ENCODE measurements at places on chromosomes 6 and 20.

DNA sequence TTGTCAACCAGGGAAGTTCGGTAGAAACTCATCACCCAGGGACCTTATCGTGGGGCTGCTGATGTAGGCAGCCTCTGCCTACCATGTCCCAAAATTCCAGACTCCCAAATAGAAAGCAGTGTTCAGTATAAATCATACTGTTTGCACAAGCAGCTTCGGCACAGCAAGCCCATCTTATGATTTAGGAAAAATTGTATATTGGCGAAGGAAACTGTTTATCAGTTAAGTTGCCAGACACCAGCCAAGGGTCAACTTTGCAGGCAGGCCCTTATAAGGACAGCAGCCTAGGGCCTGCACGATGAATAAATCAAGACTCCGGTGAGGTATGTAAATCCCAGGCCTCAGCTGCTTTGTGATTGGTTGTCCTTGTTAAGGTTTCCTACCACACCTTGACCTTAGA lies 36.8 kb downstream of the GFOD1 start:
- DNase-seq: no peak

GRCh38 chr6:157841211-157841840 lies 18.3 kb downstream of the SNX9 start:
- DNase-seq: no peak

DNA sequence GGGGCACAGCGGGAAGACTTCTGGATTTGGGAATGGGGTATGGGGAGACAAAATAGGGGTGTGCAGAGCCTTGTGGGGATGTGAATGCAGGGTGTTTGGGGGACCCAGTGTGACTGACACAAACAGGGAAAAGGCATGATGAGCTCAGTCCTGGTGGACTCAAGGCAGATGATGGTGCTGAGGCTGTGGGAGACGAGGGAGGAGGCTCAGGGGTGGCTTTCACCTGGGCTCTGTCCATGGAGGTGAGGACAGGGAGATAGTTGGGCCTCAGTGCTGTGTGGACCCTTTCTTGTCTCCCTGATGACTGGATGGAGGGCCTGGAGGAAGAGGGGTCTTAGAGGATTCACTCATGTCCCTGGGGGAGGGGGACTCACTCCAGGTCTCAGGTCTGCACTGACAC lies 26.2 kb upstream of the MICB start:
- no peak for DNase-seq

GRCh38 chr20:44642203-44643153 lies 9.0 kb downstream of the ADA start:
- no peak for DNase-seq

- DNase-seq: no peak
These were observed 2.1 kb upstream of the HLA-DOB start for GRCh38 chr6:32818867-32819266.

GRCh38 chr6:55014321-55015088 lies 159.8 kb upstream of the HCRTR2 start:
- no peak for DNase-seq

DNA sequence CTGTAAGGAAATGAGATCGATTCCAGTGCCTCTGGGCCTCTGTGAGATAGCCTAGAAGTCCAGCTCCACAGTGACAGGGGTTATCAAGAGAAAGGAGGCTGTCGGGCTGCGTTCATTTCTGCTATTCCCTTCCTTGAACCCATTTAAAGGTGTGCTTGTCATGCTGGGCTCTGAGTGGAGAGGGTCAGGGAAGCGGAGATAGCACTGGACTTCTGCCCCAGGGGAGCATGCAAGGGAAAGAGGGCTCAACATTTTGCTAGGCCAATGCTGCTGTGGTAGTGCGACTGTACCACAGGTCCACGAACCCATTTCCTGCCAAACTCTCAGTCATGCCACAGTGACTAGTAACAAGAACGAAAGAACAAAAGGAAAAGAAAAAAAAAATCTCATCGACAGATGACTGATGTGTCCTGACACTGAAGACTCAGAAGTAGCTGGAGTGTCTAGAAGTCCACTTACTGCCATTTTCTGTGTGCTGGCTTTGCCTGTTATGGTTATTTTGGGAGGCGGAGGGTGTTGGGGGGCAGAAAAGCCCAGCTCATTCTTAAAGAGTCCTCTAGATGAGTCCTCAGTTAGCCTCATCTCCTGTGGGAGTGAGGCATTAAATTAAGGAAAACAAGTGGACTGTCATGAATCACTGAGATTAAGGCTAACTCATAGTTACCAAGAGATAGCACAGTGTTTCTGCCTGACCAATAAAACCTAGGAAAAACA lies 8.1 kb downstream of the NEDD9 start:
- DNase-seq: peak; percentile 21

- DNase-seq: no peak
These were observed 8.4 kb downstream of the OR2H2 start for GRCh38 chr6:29593199-29593855.

DNA sequence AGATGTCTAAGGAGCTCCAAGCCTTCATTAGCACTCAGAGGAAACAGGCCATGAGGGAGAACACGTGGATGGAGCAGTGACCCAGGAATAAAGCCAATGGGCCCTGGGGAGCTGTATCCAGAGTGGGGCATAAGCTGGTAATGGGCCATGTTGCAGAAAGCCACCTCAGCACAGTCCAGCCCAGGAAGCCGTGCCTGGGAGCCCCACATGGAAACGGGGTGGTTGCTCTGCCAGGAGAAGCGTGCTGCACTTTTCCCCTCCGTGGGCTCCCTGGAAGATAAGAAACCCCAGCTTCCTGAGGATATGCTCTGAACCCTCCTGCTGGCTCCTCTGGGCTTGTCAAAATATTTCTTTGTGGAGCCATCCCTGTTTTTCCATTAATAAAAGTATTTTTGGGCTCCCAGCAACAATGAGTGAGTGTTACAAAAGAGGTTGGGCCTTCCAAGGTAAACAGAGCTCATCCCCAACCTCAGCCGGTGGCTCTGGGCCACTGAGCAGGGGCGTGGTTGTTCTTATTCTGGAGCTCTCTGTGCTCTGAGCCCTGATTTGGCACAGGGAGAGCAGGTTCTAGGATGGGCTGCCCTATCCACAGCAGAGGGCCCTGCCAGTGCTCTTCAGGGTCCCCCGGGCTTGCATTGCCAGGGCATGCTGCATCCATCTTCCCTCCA lies 31.2 kb upstream of the NFATC2 start:
- no peak for DNase-seq

DNA sequence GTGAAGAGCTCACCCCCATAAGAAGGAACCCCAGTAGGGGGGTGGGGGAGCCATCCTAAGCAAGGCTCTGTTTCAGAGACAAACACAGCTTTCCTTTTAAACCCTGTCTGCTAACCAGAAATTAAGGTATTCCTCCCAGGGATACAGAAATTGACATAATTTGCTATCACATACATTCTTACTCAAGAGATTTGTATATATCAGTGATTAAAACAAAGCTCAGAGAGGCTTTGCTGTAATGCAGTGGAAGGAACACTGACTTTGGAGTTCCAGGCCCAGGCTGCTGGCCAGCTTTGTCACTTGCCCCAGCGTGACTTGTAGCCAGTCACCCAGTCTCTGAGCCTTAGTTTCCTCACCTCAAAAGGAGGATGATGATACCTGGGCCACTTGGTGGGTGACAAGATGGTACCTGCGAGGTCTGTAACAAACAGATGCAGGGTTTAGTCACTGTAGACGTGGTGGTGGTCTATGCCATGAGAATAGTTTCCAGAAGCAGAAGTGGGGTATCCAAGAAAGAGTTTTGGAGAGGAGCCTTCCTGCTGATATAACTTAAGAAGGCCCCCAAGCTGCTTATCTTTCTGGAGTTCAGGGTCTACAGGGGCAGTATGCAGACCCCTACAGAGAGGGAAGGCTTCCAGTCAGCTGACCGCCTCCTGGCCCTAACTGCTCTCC lies 3.2 kb upstream of the FOXF2 start:
- DNase-seq: no peak

GRCh38 chr6:38114976-38115625 lies 295.6 kb downstream of the ZFAND3 start:
- no peak for DNase-seq

- DNase-seq: no peak
These were observed 14.8 kb downstream of the MTHFD1L start for GRCh38 chr6:150880336-150880735.

GRCh38 chr6:108875161-108875555 lies 26.9 kb downstream of the ARMC2 start:
- no peak for DNase-seq

- DNase-seq: no peak
These were observed 167.0 kb upstream of the SASH1 start for GRCh38 chr6:148175550-148176188.

GRCh38 chr6:84674395-84674794 lies 90.0 kb downstream of the TBX18 start:
- DNase-seq: no peak

DNA sequence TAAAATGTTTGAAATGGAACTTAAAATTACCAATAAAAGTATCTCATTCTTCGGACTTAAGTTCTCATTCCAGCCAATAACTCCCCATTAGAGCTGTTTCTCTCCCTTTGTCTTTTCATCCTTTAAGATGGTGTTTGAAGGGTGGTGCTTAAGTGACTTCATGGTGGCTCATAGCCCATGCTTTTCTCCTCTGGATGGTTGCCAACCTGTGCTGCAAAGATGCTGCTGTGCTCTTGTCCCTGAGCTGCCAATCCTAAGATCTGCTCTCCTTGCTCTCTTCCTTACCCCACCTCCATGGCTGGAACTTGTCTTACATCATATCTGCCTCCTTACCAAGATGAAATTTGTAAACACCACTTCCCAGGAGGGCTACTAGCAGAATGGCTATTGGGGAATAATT lies 31.6 kb upstream of the PNRC1 start:
- no peak for DNase-seq

- DNase-seq: no peak
These were observed 19.4 kb upstream of the TULP1 start for GRCh38 chr6:35532126-35532525.

GRCh38 chr6:144036064-144036834 lies 28.2 kb upstream of the PLAGL1 start:
- DNase-seq: no peak

- DNase-seq: no peak
These were observed 76.7 kb downstream of the CEP162 start for GRCh38 chr6:84150705-84151104.

- DNase-seq: no peak
These were observed 14.0 kb downstream of the IGF2R start for GRCh38 chr6:159982731-159983506.

DNA sequence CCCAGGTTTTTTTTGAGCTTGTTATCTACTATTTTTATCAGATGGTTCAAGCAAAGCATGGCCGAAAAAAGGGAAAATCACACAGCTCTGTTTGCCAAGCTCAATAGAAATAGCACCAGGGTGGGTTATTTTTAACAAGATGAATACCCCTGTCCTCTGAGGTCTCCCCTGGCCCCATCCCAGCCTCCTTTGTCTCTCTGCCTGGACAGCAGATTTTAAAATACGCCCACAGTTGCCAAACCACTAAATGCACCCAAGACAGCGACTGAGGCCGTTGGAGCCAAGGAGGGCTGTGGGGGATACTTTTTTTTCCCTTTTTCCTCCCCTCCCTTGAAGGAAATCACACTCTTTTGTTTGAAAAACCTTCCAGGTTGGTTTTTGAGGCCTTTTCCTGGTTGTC lies 106.6 kb downstream of the VEGFA start:
- DNase-seq: no peak

- no peak for DNase-seq
These were observed 338.0 kb downstream of the ADGRB3 start for GRCh38 chr6:68973066-68973465.

DNA sequence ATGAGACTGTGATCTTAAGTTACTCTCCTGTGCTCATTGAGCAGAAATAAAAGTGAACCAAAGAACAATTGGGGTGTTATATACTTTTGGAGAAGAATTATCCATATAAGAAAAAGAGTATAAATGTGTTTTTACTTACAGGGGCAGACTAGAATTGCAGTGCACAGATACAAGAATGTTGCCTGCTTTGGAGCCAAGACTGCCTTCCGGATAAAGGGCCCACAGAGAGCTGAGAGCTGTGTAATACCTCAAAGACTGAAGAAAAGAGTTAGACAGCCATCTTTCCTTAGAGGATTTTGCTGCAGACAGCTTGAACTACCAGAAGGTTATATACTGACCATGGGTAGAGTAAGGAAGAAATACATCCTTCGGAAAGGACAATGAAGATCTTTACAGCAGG lies 1235.5 kb upstream of the CITED2 start:
- DNase-seq: no peak

GRCh38 chr6:40349123-40349900 lies 237.9 kb downstream of the LRFN2 start:
- no peak for DNase-seq

DNA sequence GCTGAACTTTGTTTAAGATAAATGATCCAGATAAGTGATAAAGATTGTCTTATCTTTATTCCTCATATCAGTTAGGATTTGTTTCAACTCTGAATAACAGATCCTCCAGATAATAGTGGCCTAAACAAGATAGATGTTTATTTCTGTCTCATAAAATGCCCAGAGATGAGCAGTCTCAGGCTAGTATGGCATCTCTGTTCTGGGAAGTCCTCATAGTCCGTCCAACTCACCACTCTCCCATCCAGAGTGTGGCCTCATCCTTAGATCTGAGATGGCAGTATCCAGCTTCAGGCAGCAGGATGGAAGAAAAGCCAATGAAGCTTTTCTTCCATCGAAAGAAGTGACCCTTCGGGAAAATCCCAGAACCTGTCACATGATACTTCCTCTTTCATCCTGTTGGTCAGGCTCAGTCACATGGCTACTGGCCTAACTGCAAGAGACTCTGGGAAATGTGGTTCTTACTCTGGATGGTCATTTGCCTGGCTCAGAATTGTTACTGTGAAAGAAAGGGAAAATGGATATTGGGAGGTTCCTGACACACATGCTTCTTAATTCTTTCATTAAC lies 29.4 kb upstream of the TAGAP start:
- DNase-seq: no peak

- DNase-seq: no peak
These were observed 249.8 kb upstream of the PMEPA1 start for GRCh38 chr20:57959589-57959988.

GRCh38 chr6:107784669-107785068 lies 39.4 kb downstream of the SCML4 start:
- DNase-seq: no peak

DNA sequence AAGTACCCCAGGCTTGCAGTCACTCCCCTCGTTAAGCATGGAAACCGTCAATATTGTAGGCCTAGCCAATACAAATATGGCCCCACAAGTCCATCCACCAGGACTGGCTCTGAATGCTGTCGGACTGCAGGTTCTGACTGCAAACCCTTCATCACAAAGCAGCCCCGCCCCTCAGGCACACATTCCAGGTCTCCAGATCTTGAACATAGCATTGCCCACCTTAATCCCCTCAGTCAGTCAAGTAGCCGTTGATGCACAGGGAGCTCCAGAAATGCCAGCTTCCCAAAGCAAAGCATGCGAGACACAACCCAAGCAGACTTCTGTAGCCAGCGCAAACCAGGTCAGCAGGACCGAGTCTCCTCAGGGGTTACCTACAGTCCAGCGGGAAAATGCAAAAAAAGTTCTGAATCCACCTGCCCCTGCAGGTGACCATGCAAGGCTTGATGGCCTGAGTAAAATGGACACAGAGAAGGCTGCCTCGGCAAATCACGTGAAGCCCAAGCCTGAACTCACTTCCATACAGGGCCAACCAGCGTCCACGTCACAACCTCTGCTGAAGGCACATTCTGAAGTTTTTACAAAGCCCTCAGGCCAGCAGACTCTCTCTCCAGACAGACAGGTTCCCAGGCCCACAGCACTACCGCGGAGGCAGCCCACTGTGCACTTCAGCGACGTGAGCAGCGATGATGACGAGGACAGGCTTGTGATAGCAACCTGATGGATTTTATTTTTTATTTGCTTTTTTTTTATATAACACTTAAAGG lies 126.2 kb upstream of the EDN1 start:
- DNase-seq: no peak

- DNase-seq: no peak
These were observed 24.3 kb upstream of the SCRT2 start for GRCh38 chr20:699811-700338.

- no peak for DNase-seq
These were observed 459.9 kb upstream of the MARCKS start for GRCh38 chr6:113397236-113397635.

Data from stimulated activated CD4-positive, alpha-beta T cell treated with anti-CD3 and anti-CD28 coated beads, Interleukin-4, amount 100 ng/mL, for 1 hour (primary cell).